Airway epithelial cell (primary cell): ENCODE measurements at places on chromosomes 12 and 14. TPM values are rescaled to one million over a fixed set of nuclear protein-coding genes. Genes with fewer than 3 reads are reported as not detected.

The LAG3 gene
- total RNA-seq: 0.14 TPM in 1 of 2 replicates, not detected in the other

The PTPRO gene
- 0.21 and 0.23 TPM in 2 replicates for total RNA-seq

The ENDOU gene
- total RNA-seq: 2.6 and 3.4 TPM in 2 replicates

The GALNT9 gene
- total RNA-seq: not detected in 2 replicates

The NANOG gene
- total RNA-seq: under 0.01 TPM in 1 of 2 replicates, not detected in the other

The EML5 gene
- 0.07 and 0.51 TPM in 2 replicates for total RNA-seq

The AICDA gene
- total RNA-seq: not detected in 2 replicates

The KRT78 gene
- 2.2 and 3.9 TPM in 2 replicates for total RNA-seq

The PRH2 gene
- not detected in 2 replicates for total RNA-seq

The TRPV4 gene
- 2.2 and 5.1 TPM in 2 replicates for total RNA-seq

The CABP1 gene
- total RNA-seq: 0.14 TPM in 1 of 2 replicates, not detected in the other

The NRL gene
- 0.23 and 1.5 TPM in 2 replicates for total RNA-seq

The BAZ1A gene
- 37.7 and 47.6 TPM in 2 replicates for total RNA-seq

The TSPAN19 gene
- total RNA-seq: 0.21 TPM in 1 of 2 replicates, not detected in the other

The TAS2R14 gene
- total RNA-seq: 0.28 TPM in 1 of 2 replicates, not detected in the other

The KRT77 gene
- total RNA-seq: 0.09 and 0.21 TPM in 2 replicates

The PMEL gene
- 1.9 and 2.6 TPM in 2 replicates for total RNA-seq

The FOXA1 gene
- 22.7 and 35.8 TPM in 2 replicates for total RNA-seq

The EFS gene
- 15.0 and 23.2 TPM in 2 replicates for total RNA-seq

The RERG gene
- 0.09 and 0.28 TPM in 2 replicates for total RNA-seq

The BDKRB1 gene
- total RNA-seq: 2.8 and 5.5 TPM in 2 replicates

The AJUBA gene
- total RNA-seq: 117 and 141 TPM in 2 replicates

The FAM161B gene
- 0.79 and 1.3 TPM in 2 replicates for total RNA-seq

The RNASE1 gene
- total RNA-seq: 1.1 and 1.5 TPM in 2 replicates

The MYH6 gene
- total RNA-seq: not detected in 2 replicates

The CACNA1C gene
- total RNA-seq: not detected in 2 replicates

The PPP4R3A gene
- total RNA-seq: 37.4 and 42.0 TPM in 2 replicates

The SERPINA6 gene
- total RNA-seq: not detected in 2 replicates

The SERPINA10 gene
- total RNA-seq: not detected in 2 replicates

The JDP2 gene
- 26.0 and 29.2 TPM in 2 replicates for total RNA-seq

The ABCD2 gene
- not detected in 2 replicates for total RNA-seq

The HPD gene
- not detected in 2 replicates for total RNA-seq

The RAP1B gene
- total RNA-seq: 89.4 and 107 TPM in 2 replicates

The GUCY2C gene
- not detected in 2 replicates for total RNA-seq

The NAA30 gene
- 10.2 and 11.7 TPM in 2 replicates for total RNA-seq

The ASB2 gene
- 0.65 and 0.99 TPM in 2 replicates for total RNA-seq

The PIK3C2G gene
- 1.3 and 1.6 TPM in 2 replicates for total RNA-seq

The CELA1 gene
- not detected in 2 replicates for total RNA-seq

The SLC7A7 gene
- 1.3 TPM in 1 of 2 replicates, not detected in the other for total RNA-seq

The ASIC1 gene
- 5.4 and 5.9 TPM in 2 replicates for total RNA-seq
